Heart right ventricle (tissue), 16 donors: ENCODE measurements at places on chromosomes 13 and 19.

GRCh38 chr13:42140494-42140893 is 92.0 kb downstream of the DGKH start:
- no peak for DNase-seq

- DNase-seq: no peak
These were observed 8.3 kb upstream of the EPHX3 start for GRCh38 chr19:15240515-15240914.

DNA sequence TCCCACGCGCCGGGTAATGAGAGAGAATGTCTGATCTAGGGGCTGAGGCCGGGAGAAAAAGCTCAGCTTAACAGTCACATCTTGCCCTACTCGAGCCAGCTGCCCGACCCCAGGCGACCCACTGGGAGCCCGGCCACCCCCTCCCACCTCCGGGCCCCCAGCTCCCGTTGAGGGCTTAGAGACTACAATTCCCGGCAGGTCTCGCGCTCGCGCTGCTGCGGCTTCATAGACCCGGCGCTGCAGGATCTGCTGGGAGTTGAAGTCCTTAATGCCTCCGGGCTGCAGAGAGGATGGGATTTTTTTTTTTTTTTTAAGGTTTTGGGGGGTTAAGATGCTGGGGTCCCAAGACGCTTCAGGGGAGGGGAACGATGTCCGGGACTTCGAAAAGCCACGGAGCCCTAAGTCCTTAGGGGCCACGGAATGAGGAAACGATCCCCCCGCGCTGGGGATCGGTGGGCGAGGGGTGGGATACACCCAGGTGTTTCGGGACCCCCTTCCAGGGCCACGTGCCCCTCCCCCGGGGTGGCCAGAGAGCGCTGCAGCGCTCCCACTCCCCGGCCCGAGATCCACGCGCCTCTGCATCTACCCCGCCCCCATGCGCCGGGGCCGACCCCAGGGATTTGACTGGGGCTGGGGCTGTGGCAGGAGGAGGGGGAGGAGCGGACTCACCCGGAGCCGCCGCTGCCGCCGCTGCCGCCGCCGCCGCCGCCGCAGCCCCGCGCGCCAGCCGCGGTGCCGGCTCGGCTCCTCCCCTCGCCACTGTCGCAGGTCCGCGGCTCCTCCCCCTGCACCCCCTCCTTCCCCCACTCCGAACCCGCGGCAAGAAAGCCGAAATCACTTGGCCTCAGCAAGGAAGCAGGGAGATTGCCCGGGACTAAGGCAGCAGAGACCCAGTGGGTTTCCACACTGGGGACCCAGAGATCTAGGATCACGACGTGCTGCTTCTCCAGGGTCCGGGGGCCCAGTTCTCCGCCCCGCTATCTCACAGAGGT is at the start of gene SYT3:
TSS of gene SYT3 (minus strand) at position 761 of the 992 bp plus-strand sequence. CDS start 2,470 bp downstream, outside the sequence.
- DNase-seq: peak; percentile 28

DNA sequence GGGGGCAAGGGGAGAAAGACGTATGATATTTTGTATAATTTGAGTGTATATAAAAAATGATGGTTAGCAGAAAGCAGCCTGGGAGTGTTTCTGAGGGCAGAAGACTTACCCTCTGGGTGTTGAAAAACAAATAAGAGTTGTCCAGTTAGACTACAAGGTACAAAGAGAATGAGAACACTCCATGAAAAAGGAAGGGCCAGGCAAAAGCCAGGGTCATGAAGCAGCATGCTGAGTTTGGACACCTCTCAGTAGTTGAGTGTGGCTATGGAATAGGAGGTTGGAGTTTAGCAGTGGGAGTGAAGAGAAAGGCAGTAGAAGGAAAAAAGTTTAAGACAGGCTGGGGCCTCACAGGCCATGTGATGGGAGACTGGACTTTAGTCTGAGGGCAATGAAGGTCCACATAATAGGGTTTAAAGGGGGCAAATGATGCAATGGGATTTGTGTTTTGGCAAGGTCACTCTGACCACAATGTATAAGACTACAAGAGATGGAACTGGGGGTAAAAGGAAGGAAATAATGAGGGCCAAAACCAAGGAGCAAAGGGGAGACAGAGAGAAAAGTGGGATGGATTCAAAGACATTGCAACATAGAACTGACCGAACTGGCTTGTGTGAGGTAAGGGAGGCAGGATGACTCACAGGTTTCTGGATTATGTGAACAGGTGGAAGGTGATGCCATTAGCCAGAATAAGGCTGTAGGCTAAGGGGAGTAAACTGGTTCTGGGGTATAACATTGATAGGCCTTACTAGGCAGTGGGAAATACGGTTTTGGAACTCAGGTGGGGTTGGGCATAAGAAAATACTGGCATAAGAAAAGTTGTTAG is 76.6 kb downstream of the SERP2 start:
- DNase-seq: no peak
